RWPE2 (cell line): ENCODE measurements at places on chromosomes 7 and 10.

GRCh38 chr7:77252506-77252905 lies 52.9 kb upstream of the FGL2 start:
- no peak for DNase-seq

DNA sequence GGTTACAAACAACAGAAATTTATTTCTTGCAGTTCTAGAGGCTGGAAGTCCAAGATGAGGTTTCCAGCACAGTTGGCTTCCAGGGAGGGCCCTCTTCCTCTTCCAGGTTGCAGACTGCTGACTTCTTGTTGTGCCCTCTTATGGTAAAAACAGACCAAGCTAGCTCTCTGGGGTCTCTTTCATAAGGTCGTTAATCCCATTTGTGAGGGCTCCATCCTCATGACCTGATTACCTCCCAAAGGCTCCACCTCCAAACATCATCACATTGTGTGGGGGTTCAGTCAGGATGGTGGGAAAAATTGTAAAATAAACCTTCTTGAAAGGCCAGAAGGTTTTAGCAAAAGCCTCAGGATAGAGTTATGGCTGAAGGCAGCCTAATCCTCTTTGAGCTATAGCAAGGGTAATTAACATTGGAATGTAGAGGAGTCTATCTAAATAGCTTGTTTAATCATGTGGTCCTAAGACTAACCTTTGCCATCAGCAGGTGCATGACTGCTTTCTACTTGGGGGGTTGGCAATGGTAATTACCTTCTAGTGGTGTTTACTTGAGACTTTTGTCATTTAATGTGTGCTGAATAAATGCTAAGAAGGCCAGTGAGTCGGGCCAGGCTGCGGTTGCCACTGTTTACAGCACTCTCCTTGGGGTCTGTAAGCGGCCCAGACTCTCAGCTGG lies 80.8 kb downstream of the PPP1R17 start:
- DNase-seq = no peak

DNA sequence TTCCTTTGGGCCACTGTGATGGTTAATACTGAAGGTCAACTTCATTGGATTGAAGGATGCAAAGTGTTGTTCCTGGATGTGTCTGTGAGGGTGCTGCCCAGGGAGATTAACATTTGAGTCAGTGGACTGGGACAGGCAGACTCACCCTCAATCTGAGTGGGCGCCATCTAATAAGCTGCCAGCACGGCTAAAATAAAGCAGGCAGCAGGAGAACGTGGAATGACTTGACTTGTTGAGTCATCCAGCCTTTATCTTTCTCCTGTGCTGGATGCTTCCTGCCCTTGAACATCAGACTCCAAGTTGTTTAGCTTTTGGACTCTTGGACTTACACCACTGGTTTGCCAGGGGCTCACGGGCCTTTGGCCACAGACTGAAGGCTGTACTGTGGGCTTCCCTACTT lies 1046.9 kb downstream of the TYW1 start:
- DNase-seq = no peak

GRCh38 chr10:77319557-77319956 lies 318.1 kb downstream of the KCNMA1 start:
- no peak for DNase-seq

DNA sequence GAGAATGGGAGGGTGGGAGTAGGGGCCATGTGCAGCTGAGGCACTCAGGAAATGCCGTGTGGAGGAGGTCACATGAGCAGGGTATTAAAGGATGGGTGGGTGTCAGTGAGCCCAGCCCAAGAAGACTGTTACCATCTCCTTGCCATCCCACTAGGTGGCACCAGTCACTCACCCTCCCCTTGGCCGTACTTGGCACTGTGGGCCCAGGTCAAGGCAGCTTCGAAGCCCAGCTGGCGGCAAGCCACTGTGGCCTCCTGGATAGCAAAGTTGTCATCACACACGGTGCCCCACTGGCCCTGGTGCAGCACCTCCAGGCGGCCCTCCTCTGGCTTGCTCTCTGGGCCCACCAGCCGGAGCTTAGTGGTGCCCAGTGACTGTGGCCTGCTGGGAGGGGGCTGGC lies 5.4 kb downstream of the LOXL4 start:
- DNase-seq = no peak

DNA sequence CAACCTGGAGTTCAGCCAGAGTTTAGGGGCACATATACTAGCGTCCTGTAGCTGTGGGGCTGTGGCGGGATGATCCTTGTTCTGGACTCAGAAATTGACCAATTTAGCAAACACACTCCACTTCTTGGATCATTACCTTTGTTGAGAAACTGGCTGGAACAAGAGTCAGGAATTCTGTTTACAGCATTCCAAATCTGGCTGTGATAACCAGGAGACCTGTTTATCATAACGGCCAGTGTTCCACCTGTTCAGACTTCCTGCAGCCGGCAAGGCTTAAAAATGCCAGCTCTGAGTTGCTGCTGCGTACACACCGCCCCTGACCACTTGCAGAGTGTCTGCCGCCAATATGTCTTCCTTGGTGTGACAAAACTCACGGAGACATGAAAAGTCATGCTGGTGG lies 64.8 kb downstream of the ARMC3 start:
- no peak for DNase-seq

GRCh38 chr7:27119412-27119911 lies 11.1 kb downstream of the HOXA4 start:
- DNase-seq = no peak

- no peak for DNase-seq
These were observed 98.6 kb upstream of the PRPS1L1 start for GRCh38 chr7:18126281-18126680.

DNA sequence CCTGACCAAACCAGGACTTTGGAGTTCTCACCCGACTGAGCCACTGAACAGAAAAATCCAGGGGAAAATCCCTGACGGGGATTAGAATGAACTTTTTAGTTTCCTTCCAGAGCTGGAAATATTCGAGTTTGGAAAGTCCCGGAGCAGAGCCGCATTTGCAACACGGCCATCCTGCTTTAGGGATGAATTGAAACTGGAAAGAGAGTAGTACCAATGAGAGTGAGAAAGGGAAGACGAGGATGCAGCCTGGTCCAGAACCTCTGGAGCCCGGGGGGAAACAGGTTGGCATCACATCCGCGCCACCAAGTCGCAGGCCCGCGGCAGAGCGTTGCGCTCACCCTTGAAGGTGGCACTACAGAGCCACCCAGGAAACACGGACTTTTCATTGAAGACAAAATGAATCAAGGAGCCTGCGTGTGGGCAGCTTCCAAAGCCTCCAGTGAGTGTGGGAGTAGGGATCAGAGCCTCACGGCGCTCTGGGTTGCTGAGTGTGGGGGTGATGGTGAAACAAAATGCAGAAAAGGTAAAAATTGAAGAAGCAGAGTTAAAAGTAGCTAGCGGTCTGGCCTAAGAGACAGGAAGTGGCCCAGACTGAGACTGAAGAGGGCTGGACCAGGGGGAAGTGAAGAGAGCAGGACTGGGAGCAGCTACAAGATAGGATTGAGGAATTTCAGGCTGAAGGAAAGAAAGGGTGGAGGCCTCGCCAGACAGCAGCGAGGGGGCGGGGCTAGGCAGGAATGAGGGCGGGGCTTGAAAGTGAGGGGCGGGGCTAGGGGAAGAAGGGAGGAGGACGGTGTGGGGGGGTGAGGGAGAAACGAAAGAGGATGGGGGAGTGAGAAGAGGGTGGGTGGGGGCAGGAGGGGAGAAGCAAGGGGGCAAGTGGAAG lies 1.8 kb downstream of the SMURF1 start:
- peak; percentile 74 for DNase-seq

DNA sequence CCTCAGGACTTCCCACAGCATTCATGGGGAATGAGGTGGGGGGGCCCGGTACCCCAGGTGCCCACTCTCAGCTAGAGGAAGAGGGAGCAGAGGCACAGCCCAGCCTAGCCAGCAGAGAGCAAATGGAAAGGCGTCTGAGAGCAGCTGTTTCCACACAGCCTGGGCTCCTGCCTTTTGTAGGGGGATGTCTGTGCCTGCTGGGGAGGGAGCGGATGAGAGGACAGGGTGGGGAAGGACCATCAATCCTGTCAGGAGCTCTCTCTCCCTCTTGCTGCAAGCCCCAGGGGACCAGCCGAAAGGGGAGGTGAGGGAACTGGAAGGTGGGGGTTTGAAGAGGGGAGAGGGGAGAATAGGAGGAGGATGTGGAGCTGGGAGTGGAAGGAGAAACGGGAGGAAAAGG lies at the start of gene PKD2L1:
Gene PKD2L1, minus strand, starts transcription at position 150 of the 400 bp plus-strand sequence. Its CDS starts 125 bp downstream, at position 25.
- DNase-seq = no peak

DNA sequence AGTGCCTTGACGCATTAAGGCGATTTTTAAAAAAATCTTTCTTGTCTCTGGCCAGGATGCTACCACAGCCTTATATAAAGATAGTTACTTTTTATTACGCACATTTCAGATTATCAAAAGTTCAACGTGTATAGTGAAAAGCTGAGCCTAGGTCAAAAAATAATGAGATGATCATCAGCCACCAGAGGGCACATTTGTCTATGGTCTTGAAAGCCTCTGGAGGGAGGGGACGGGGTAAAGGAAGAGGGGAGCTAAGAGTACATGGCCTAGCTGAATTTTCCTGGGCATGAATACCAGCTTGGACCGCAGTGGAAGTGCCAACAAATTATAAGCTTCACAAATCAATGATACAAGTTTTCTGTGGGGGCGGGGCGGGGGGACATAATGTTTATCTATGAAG lies 285.9 kb upstream of the SMIM30 start:
- DNase-seq = no peak

- DNase-seq = no peak
These were observed 182.6 kb downstream of the TCF7L2 start for GRCh38 chr10:113132591-113133121.

GRCh38 chr10:26367771-26368170 lies 70.4 kb upstream of the APBB1IP start:
- DNase-seq = no peak

- no peak for DNase-seq
These were observed 61.4 kb downstream of the CREB5 start for GRCh38 chr7:28473571-28474281.

GRCh38 chr7:117323851-117324711 lies 1.2 kb upstream of the WNT2 start:
- no peak for DNase-seq

GRCh38 chr7:115135146-115135545 lies 213.3 kb downstream of the MDFIC start:
- DNase-seq = no peak

DNA sequence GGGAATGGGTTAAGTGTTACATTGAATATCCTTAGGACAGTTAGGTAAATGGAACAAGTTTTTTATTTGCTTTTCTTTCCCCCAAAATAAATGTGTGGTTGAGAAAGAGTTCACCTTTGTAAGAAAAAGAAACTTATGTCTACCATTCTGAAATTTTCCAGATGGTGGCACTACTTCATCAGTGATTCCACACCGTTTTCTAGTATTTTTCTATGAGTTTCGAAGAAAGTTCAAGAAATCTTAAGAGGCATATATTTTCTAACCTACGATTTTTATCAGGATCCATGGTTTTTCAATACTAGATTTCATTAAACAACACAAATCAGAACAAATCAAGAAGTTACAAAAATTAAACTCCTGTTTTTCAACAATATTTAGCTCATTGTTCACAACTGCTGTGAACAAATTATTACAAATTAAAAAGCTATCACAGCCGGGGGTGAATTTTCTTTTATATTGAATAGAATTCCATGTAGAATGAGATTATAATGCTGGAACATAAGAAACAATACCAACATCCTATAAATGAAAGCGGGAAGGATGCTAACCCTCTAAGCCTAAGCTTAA lies 163.1 kb upstream of the NPVF start:
- DNase-seq = no peak

- DNase-seq = no peak
These were observed 116.1 kb upstream of the PALS2 start for GRCh38 chr7:24457219-24457558.

DNA sequence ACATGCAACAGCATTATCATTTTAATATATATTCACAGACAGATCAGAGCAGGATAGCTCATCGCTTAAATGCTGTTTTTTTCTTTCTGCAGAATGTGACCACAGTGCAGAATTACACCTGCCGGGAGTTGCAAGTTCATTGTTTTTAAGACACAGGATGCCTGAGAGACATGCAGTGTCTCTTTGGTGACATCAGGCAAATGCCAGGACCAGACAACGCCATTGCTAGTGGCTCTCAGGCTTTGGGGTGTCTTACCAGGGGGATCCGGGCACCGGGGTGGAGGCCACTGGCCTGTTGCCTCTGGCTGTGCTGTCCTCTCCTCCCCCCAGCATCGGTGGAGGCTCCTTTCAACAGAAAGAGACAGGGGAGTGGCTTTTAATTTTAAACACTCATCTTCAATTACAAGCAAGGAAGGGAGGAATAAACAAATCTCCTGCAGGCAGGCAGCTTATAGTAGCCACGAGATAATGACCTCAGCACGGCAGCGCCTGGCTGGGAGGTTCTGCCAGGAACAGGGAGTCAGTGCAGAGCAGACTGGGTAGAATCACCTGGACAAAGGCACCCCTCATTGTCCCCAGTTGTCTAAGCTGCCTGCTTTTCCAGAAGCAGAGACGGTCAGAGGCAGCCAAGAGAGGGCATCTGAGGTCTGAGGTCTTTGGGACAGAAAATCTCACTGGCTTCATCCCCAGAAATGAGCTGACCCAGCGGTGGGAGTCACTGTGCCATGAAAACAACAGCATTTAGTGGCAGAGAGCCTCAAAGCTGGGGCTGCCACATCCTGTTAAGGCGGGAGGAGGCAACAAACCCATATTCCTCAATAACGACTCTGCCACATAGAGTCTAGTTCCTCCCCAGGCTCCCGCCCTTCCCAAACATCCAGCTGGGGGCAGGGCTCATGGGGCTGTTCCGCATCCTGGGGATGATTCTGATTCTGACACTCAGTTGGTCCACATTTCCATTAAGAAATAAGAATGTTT lies 148.4 kb downstream of the TCERG1L start:
- no peak for DNase-seq

GRCh38 chr10:4576206-4576605 lies 249.8 kb upstream of the AKR1E2 start:
- no peak for DNase-seq

DNA sequence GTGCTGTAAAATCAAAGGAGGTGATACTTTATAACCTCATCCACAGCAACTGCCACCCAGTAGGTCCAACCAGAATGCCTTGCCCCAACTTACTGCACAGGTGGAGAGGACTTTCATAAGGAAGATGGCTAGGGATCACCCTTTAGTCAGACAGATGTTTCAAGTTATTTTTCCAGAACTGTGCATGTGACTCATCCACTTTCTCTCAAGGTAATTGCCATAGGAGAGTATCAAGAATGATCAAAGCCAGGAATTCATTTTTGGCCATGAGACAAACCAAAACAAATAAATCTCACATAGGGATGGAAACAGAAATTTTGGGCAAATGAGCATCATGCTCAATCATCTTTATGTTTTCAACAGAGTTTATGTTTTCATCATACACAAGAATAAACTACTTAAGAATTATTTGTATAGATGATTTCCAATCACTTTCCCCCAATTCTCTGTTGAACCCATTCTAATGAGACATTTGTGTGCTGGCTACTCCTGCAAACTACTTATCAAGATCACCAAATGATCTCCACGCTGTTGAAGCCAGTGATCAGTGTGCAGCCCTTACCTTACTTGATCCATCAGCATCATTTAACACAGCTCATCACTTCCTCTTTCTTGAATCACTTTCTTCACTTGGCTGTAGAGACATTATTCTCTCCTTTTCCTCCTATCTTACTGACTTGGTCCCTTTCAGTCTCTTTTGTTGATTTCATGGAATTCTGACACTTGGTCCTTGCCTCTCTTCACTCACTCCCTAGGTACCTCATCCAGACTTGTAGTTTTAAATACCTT lies 74.0 kb downstream of the SLC16A9 start:
- no peak for DNase-seq
